AG04450 (cell line): ENCODE measurements at places on chromosomes 4 and X.

DNA sequence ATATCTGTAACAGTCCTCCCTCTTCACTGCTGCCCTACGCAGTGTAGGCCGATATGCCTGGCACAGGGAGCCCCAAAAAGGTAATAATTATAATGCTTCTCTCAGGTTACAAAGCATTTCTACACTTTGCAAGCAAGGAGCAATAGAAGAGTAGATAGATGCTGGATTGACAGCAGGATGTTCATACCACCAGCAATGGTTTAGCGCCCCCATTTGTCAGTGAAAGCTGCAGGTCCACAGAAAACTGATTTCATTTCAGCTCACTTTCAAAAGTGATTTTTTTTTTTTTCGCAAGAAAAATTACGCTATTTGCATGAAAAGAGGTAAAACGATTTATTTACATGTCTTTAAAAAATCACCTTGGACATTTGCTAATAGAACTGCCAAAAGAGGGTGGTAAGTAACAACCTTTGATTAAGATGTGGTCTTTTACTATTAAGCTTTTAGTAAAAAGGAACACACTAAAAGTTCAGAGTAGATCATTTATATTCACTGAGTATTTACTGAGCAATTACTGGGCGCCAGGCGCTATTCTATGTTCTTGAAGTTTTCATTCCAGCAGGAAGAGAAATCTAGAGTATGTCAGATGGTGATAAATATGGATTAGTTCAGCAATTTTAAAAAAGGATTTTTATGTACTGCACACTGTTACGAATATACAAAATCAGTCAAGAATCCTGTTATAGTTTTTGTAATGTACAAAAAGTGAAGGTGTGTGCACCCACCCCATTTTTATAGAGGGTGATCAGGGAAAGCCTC, 34.4 kb downstream of the HPF1 start:
- DNase-seq, result no peak

GRCh38 chrX:17967888-17968287, 106.8 kb upstream of the RAI2 start:
- no peak for DNase-seq

DNA sequence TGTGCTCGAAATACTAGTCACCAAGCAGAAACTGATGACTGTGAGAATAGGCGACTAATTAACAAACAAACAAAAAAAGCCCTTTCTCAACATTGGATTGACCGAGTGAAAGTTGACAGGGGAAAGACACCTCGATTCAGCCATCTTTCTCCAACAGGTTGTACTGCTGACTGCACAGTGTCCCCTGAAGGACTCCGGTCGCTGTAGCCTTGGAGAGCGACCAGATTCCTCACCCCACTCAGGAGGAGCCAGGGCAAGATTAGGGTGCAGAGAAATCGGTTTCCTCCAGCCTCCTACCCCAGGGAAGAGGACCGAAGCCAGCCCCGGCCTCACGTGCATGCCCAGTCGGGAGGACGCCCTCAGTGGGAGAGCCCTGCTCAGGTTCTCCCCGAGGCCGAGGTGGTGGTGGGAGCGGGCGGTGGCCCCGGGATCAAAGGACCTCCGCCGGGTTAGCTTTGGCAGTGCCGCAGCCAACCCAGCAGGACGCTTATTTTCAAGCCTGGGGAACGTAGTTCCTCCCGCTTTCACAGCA, 1.1 kb upstream of the RAP1GDS1 start:
- no peak for DNase-seq

DNA sequence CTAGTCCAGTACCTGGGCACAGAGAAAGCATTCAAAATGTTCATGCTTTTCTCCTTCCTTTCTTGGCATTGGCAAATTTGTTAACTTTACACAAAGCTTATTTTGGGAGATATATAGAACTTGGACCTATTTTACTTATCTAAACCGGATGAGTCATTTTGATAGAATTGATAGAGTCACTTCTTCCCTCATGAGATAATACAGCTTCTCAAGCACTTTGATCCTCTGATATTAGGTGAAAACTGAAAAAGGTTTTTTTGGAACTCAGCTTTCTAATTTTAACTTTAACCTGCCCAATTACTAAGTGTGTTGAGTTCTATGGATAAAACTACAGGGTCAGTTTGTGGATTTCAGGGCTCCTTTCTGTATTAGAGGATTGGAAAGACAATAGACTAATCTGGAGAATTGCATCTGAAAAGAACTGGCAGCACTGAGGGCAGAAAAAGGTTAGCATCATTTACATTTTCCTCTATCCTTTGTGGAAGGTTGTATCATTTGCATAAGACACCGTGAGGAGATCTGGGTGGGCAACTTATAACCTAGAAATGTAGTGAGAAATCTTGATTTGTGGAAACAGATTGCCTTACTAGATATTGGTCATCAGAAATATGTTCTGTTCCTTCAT, 2.4 kb downstream of the WDR44 start:
- no peak for DNase-seq
